ENCODE measurements at places on chromosomes 1 and 21.

GRCh38 chr1:93715529-93716126, 34.0 kb upstream of the BCAR3 start:
- DNase-seq, result peak; percentile 82

GRCh38 chr1:156128308-156128653, 13.8 kb downstream of the LMNA start:
- no peak for DNase-seq

- no peak for DNase-seq
Measured at GRCh38 chr1:206998816-206999215, 28.6 kb upstream of the FCAMR start.

- DNase-seq, result no peak
Measured at GRCh38 chr1:233647073-233647472, 33.2 kb downstream of the KCNK1 start.
